ENCODE measurements at places on chromosomes 7 and 10. TPM values are rescaled to one million over a fixed set of nuclear protein-coding genes. Genes with fewer than 3 reads are reported as not detected.

DNA sequence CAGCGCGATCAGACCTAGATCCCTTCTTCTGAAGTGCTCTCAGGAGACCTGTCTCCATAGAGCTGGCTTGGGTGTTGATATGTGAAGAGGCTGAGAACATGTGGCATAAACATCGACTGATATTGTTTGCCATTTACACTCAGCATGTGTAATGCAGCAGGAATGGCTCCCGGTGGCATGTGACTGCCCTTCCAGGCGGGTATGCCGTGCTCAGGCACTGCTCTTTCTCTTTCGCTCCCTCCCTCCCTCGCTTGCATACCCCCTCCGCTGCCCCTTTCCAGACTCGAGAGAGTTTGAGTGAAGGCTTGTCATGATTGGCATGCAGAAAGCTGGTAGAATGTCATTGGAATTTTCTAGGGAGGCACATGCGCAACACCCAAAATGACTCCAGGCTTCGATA is 107.3 kb upstream of the PDCD4 start:
- no peak for DNase-seq

GRCh38 chr7:128146052-128146451 is 95.0 kb upstream of the LEP start:
- DNase-seq: no peak

DNA sequence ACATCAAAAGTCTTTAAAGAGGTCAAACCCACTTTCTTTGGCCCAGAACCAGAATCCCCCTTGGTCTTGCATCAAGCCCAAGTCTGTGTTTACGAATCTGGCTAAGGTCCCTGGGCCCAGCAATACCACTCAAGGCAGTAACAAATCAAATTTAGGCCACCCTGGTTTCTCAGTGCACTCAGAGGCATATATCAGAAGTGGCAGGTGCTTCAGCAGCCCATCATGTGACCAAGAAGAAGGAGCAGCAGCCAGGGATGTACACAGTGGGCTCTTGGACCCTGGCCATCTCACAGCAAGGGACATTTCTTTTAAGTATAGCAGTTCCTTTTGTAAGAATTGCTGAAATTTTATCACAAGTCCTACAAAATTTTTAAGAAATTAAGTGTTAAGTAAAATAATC is 7.3 kb upstream of the SLC25A13 start:
- no peak for DNase-seq

- DNase-seq: no peak
Observed at GRCh38 chr7:108459922-108460551, 3.8 kb upstream of the NRCAM start.

DNA sequence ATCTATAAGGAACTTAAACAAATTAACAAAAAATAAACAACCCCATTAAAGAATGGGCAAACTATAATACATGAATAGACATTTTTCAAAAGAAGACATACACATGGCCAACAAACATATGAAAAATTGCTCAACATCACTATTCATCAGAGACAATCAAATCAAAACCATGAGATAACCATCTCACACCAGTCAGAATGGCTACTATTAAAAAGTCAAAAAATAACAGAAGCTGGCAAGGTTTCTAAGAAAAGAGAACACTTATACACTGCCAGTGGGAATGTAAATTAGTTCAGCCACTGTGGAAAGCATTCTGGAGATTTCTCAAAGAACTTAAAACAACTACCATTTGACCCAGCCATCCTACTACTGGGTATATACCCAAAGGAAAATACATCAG is 280.5 kb downstream of the THSD7A start:
- DNase-seq: no peak

DNA sequence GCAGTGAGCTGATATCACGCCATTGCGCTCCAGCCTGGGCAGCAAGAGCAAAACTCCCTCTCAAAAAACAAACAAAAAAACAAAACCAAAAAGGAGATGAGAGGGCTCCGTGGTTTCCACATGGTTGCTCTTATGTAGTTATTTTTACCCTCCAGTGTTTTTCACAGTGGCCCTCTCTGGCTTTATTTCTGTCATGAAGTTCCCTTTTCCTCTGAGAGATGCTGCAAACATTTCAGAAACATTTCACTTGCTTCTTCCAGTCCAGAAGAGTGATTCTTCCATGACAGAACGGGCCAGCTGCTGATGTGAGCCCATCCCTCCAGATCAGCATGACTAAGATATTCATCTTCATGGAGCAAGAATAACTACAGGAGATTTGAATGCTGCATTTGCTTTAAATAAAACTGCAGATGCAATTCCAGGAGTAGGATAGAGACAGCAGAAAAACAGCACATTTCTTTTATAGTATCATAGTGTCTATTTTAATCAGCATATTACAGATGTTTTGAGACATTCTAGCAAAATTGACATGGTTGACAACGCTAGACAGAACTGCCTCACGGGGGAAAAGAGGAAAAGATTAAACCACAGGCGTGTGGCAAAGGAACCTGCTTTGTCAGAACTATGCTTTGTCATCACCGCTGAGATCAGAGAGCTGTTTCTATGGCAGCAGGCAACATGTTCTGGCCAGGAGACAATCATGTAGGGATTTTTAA is 40.3 kb downstream of the NRCAM start:
- no peak for DNase-seq

Gene SDK1
- total RNA-seq: 7.5 TPM

Gene CFAP70
- total RNA-seq: 3.4 TPM

Gene HABP2
- not detected for total RNA-seq

Gene PNLIP
- total RNA-seq: 1.4 TPM
